ENCODE measurements at places on chromosomes 11 and 22.

- no peak for DNase-seq
Observed at GRCh38 chr22:33073989-33074418, 15.8 kb upstream of the SYN3 start.

DNA sequence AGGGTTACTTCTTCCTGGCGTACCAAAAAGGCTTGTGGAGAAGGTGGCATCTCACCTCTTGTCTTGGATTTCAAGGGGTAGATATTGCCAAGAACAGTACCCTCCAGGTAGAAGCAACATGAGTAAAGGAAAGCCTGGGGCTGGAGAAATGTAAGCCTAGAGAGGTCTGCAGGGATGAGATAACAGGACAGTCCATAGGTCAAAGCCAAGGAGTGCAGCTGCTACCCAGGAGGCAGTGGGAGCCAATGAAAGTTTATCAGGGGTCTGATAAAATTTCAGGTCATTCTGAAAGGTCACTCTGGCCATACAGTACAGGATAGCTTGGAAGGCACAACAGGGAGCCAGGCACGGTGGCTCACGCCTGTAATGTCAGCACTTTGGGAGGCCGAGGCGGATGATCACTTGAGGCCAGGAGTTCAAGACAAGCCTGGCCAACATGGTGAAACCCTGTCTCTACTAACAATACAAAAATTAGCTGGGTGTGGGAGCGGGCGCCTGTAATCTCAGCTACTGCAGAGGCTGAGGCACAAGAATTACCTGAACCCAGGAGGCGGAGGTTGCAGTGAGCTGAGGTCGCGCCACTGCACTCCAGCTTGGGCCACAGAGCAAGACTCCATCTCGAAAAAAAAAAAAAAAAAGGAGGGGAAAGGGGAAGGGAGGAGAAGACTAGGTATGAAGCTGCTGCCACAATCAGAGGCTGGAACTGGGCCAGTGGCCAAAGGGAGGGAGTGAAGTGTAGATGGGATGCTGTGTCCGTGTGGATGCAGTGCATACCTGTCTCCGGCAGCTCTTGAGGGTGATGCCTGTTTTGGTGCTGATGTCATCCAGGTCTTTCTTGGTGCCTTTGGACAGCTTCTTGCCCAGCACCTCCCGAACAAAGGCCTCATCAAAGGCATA is 1.2 kb downstream of the FIBP start:
- no peak for DNase-seq

- DNase-seq = no peak
Observed at GRCh38 chr11:77506857-77507256, 33.0 kb upstream of the PAK1 start.

GRCh38 chr11:108873941-108874340 is 209.1 kb downstream of the DDX10 start:
- DNase-seq = no peak

DNA sequence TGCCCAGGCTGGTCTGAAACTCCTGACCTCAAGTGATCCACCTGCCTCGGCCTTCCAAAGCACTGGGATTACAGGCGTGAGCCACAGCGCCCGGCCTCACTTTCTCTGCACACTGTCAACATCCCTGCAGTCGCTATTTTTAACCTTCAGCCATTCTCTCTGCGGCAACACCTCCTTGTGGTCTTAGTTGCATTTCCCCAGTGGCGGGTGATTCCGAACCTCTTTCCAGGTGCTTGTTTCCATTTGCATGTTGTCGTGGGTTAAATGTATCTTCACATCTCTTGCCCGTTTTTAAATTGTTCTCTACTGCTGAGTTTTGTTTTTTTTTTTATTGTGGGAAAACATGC is 2.2 kb upstream of the SCT start:
- DNase-seq = no peak

DNA sequence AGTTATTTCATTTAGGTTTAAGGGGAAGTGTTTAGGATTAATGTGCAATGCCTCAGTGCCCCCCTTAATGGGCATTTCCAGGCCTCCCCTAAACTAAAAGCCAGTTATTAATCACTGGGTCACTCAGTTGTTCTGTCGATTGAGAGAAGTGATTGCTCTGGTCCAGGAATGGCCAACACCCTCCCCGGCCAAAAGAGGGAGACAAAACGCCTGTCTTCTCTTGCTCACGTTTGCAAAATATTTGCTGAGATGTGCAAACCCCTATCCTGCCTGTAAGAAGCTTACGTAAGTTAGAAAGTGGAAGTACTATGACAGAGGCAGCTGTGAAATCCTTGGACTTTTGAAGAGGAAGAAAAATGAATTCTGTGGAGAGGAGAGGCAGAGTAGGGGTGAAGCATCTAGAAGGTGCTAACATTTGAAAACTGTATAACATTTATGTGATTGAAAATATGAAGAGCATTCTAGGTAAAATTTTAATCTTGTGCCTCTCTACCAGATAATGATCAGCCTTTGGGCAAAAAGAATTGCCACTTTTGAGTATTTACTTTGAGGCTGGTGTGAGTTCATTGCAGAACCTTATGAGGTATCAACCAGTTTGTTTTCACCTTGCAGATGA is 37.7 kb downstream of the NTM start:
- DNase-seq = no peak

GRCh38 chr11:80280737-80281136 is 839.9 kb upstream of the TENM4 start:
- no peak for DNase-seq

DNA sequence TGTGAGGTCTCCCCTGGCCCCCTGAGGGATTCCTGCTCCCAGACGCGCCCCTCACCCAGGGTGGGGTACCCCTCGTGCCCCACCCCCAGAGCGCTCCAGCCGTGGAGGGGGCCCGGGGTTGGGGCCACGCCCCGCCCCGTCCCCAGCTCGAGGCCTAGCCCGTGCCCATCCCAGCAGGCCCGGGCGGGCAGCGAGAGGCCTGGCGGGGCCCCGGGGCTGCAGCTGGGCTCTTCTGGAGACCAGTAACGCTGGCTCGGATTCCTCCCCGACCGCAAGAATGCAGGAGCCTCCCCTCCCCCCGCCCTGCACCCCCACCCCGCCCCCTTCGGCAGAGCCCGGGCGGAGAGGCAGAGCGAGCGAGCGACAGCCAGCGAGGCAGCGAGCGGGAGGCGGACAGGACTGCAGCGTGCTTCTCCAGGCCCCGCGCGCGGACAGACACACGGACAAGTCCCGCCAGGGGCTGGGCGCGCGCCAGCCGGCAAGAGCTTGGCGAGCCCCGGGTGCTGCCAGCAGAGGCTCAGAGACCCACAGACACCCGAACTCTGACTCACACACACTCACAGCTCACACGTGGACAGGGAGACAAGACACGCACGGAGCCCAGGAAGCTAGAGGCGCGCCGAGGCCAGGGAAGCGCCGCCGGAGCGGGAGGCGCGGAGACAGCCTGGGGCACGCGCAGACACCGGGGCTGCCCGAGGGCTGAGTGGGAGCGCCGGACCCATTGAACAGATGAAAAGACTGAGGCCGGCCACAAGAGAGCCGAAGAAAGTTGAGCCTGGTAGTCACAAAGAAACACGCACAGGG is 15.2 kb downstream of the BCL9L start:
- DNase-seq = peak; percentile 82

- DNase-seq = no peak
Observed at GRCh38 chr11:112899235-112900006, 61.8 kb upstream of the NCAM1 start.

DNA sequence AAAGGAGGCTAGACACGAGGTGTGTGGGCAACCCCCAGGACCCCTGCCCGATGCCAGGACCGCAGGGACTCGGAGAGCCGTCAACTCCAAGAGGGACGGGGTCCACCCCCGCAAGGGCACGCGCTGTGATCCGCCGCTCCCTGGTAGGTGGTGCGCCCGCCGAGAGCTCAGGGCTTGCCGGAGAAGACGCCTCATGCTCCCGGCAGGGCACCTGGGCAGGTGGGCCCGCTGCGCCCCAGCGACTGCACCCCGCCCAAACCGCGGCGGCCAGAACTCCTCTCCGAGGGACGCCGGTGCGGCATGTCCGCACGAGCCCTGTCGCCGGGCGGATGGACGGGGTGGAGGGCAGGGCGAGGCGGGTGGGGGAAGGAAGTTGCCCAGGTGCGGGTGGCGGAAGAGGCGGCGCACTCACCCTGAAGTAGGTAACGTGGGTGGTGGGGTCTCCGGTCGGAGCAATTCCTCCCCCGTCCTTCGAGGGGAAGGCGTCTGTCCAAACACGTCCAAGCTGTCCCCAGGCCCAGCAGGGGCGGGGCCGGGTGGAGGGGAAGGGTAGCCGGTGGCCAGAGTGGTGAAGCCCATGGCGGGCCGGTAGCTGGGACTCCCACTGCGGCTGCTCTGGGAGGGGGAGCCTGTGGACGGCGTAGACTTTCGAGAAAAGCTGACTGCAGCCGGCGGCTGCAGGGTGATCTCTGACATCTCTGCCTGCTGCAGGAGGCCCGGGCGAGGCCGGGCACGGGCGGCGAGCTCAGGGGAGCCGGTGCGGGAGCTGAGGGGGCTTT is 37.2 kb downstream of the IGSF9B start:
- no peak for DNase-seq

GRCh38 chr11:57804466-57804865 is 42.9 kb downstream of the CTNND1 start:
- no peak for DNase-seq

DNA sequence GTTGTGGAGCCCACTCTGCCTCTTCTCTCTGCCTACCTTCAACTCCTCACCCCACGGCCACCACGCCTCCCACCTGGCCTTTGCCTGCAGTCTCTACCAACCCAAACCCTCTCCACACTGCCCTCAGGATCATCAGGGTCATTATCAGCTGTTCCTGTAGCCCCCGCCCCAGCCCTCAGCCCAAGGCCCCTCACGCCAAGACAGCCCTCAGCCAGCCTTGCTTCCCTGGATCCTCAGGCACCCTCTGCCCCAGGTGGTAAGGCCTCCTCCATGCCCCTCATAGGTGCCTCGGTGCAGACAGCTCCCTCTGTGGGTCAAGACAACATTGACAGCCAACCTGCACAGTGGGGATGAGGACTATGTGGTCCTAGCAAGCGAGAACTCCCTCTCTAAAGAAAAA is 1.7 kb downstream of the SBF1 start:
- DNase-seq = no peak

GRCh38 chr11:68780829-68781228 is 29.5 kb upstream of the TESMIN start:
- DNase-seq = no peak

DNA sequence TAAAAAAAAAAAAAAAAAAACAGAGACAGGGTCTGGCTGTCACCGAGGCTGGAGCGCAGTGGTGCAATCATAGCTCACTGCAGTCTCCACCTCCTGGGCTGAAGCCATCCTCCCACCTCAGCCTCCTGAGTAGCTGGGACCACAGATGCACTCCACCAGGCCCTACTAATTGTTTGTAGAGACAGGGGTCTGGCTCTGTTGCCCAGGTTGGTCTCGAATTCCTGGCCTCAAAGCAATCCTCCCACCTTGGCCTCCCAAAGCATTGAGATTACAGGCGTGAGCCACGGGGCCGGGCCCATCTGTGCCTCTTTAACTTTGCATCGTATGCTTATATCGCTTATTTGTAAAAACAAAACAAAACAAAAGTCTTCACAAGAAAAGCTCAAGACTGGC is 3.1 kb downstream of the CPT1A start:
- peak; percentile 23 for DNase-seq

GRCh38 chr11:109939166-109939810 is 153.9 kb upstream of the ZC3H12C start:
- peak; percentile 62 for DNase-seq

GRCh38 chr11:37804666-37805065 is 1206.6 kb upstream of the RAG2 start:
- no peak for DNase-seq

DNA sequence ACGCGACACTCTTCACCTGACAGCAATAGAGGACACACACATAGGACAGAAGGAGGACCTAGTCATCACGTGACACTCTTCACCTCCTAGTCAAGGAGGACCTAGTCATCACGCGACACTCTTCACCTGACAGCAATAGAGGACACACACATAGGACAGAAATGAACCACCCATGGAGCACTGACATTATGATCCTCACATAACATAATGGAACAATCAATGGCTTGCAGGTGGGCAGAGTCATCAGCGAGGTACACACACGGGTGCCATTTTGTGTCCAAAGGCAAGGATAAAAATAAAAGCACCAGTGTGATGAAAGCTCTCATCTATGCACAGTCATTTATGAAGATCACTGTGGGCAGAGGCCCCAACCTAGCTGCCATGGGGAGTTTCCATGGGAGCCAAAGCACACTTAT is 354.7 kb downstream of the LARGE1 start:
- no peak for DNase-seq

DNA sequence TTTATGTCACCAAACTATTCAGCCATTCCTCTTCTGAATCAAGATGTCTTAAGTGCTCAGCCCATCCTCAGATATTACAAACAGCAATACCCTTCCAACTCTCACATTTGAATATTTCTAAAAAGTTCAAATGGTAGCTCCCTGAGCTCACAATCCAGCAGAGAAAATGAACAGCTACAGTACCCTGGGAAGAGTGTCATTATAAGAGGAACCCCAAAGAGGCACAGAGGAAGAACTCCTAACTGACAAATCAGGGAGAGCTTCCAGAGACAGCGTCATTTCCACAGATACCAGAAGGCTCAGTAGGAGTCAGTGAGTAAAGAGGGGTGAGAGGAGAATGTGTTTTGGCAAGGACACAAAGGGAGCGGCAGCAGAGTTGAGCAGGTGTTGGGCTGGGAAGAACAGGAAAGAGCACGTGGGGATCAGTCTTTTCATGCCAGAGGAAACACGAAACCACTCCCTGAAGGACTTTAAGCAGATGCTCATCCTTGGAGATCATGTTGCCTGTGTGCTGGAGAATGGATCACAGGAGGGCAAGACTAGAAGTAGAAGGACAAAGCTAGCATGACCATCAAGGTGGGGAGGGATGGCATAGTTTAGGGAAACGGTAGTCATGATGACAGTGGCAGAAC is 4.3 kb downstream of the CLTCL1 start:
- no peak for DNase-seq

DNA sequence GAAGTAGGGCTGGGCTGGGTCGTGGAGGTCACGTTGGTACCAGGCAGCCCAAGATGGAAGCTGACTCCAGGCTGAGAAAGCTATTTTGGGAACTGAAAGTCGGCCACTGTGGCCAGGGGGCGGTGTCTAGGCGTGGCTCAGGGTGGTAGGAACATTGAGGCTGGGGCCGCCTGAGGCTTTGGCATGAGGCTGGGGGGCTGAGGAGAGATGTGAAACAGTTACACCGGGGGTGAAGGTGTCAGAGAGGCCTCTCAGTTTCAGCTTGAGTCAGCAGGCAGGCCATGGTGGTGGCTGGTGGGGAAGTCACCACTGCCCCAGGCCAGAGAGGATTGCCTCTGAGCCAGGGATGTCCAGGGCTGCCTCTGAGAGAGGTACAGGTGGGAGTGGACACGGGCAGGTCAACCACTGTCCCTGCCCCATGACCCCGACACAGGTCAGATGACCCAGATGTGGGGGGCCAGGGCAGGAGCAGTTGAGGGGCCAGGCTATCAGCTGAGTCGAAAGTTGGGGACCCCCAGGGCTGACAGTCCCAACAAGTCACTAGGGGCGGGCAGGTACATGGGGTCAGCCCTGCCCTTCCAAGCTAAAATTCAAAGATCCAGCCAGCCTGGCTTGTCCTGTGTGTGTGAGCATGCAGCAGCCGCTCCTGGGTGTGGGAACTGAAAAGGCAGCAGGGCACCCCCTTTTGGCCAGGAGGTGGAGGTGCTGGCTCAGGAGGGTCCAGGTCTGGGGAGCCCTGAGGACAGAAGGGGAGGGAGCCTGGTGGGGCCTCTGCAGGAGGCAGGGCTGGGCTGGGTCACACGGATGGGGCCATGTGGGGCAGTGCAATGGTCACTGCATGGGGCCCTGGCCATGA is 7.2 kb downstream of the KCNK7 start:
- DNase-seq = no peak
